Fibroblast of skin of right quadriceps (primary cell): ENCODE measurements at places on chromosomes 3 and 15.

GRCh38 chr3:179068779-179069530 lies 2.7 kb downstream of the ZMAT3 start:
- peak; percentile 37 for DNase-seq

- DNase-seq, result no peak
Observed at GRCh38 chr15:89822026-89822425, 7.4 kb upstream of the ANPEP start.

DNA sequence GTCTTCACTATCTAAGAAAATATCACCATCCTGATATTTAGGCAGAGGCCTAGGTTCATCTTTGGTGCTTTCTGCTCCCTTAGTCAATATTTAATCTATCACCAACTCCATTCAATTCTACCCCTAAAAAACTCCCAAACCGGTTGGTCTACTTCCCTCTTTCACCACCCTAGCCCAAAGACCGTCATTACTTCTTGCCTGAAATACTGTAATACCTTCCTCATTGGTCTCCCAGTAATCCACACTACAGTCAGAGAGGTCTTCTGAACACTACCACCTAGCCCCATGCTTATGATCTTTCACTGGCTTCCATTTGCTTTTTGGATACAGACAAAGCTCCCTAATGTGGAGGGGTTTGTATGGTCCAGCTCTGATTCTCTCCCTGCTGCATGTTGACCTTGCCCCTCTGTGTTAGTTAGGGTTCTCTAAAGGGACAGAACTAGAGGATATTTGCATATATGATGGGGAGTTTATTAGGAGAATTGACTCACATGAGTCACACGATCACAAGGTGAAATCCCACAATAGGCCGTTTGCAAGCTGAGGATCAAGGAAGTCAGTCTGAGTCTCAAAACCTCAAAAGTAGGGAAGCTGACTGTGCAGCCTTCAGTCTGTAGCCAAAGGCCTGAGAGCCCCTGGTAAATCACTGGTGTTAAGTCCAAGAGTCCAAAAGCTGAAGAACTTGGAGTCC lies 36.4 kb upstream of the ATP2C1 start:
- no peak for DNase-seq

GRCh38 chr15:100648951-100649350 lies 46.6 kb downstream of the ASB7 start:
- no peak for DNase-seq

- DNase-seq, result no peak
Observed at GRCh38 chr3:196691386-196691785, 20.7 kb downstream of the CEP19 start.

DNA sequence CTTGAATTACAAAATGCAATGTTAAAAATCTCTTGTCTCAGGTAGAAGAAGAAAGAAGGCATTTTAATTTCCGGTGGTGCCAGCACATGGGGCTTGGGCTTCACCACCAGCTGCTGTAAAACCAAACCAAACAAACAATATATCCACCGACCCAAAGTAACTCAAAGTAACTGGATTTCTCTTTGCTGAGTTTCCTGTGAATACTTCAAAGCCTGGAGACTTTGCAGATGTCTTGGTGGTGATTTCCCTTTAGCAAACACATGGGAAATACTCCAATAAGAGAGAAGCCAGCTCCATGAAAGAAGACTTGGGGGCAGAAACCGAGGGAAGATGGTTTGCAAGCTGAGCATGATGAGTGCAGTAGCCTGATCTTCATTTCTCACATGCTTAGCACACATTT lies 62.6 kb downstream of the EIF4E3 start:
- DNase-seq, result no peak

GRCh38 chr15:51973775-51974174 lies 2.2 kb upstream of the LEO1 start:
- DNase-seq, result no peak

- peak; percentile 56 for DNase-seq
Observed at GRCh38 chr3:172259111-172259541, 189.1 kb downstream of the GHSR start.

DNA sequence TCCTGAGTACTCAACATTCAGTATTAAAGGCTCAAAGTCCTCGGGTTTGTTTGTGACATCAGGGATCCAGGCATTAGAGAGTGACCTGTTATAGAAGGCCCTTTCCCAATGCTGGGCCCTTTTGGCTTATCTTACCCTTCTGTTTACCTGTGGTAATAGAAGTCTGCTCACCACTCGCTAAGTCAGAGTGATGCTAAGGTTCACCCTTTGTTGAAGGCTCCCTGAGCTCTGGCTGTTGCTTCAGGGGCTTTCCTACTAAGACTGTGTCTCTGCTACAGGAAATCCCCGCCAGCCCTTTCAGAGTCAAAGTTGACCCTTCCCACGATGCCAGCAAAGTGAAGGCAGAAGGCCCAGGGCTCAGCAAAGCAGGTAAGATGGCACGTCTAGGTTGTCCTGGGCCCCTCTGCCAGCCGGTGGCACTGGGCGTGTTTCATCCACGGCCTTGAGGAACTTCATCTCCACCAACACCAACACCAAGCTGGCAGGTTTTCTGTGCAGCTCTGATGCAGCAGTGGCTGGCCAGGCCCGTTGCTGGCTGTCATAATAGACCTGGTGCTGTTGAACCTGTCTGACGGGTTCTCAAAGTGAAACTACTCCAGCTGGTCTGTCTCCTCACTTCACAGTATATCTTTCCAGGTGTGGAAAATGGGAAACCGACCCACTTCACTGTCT lies 99.1 kb downstream of the DNASE1L3 start:
- no peak for DNase-seq

- peak; percentile 87 for DNase-seq
Observed at GRCh38 chr3:12990781-12991480, 82.3 kb downstream of the IQSEC1 start.

- peak; percentile 91 for DNase-seq
Observed at GRCh38 chr3:126858887-126859286, 124.0 kb upstream of the PLXNA1 start.

DNA sequence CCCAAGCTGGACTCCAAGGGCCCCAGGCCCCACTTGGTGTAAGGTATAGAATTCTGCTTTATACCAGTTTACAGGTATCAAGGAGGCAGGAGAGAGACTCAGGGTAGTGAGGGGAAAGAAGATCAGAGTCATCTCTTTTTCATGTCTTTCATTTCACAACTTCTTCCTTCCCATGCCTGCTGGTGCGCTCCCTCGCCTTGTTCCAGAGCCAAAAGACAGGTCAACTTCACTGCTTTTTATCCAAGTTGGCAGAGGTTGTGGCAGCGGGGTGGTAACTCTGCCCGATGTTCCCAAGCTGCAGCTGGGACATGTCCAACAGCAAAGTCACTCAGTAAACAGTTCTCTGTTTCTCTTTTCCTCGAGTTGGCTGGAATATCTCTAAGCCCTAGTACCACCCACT lies 86.3 kb upstream of the TCF12 start:
- DNase-seq, result no peak

- no peak for DNase-seq
Observed at GRCh38 chr3:26102376-26102775, 312.5 kb downstream of the OXSM start.

- DNase-seq, result peak; percentile 56
Observed at GRCh38 chr3:184485241-184485640, 76.3 kb upstream of the EPHB3 start.

- peak; percentile 30 for DNase-seq
Observed at GRCh38 chr3:72052841-72053409, 268.0 kb upstream of the PROK2 start.

GRCh38 chr15:69451951-69452691 lies 497 bp upstream of the RPLP1 start:
- peak; percentile 34 for DNase-seq

DNA sequence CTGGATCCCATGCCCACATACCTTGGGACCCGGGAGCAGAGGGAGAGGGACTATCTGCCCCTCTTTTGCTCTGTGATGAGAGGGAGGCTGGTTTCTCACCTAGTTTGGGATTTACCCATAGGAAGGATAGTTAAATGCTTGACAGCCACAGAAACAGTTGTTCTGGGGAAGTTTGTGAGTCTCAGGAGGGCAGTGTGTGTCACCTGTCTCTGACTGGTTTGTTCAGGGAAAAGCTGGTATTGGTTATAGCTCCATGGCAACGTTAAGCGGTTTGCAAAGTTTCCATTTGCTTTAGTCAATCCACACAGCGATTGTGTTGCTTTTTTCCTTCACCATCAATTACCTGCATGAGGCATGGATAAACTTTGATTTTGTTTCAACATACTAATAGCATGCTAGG lies 3.7 kb upstream of the TMED3 start:
- no peak for DNase-seq

DNA sequence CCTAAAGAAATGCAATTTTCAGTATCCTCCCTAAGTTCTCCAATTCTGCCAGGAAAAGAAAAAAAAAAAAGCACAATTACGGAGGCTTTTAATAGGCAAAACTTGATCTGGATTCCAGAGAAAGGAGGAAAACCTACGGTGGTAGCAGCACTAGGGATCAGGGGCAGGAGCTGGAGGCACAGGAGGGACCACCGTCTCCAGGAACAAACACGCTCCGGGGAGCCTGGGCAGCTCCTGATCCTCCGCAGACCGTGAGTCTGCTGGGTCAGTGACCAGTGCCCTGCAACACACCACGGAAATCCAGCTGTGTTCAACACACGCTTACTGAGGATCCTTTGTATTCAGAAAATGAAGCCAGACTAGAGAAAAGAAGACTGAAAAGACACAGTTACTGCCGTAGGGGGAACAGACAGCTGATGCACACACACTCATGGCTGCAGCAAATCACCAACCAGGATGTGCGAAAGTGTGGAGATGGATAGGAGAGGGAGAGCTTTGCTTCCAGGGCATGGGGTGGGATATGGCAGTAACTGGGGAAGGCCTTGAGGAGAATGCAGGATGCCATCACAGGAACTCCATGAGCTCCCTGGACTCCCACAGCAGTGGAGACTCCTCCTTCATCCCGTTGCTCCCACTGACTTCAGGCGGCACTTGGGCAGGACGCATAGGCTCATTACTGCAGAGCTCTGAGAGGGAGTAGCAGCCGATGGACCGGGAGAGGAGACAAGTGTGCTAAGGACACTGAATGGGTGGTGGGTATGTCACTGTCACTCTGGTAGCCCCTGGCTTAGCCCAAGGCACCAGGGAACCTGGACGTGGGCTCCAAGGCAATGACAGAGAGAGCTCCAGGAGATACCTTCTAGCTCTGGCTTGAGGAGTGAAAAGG lies 167.0 kb downstream of the ATP10A start:
- DNase-seq, result no peak

DNA sequence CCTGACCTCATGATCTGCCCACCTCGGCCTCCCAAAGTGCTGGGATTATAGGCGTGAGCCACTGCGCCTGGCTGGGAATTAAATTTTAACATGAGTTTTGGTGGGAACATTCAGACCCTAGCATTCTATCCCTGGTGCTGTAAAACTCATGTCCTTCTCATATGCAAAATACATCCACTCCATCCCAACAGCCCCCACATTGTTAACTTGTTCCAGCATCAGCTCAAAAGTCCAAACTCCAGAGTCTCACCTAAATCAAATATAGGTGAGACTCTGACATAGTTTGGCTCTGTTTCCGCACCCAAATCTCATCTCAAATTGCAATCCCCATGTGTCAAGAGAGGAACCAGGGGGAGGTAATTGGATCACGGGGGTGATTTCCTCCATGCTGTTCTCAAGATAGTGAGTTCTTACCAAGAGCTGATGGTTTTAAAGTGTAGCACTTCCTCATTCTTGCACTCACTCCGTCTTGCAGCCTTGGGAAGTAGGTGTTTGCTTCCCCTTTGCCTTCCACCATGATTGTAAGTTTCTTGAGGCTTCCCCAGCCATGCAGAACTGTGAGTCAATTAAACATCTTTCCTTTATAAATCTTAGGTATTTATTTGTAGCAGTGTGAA lies 96.2 kb upstream of the PLCL2 start:
- no peak for DNase-seq

- no peak for DNase-seq
Observed at GRCh38 chr3:139655909-139656595, 21.7 kb downstream of the NMNAT3 start.

GRCh38 chr3:99407257-99407656 lies 231.1 kb upstream of the COL8A1 start:
- DNase-seq, result peak; percentile 67

- no peak for DNase-seq
Observed at GRCh38 chr15:72271221-72271620, 1.1 kb downstream of the PARP6 start.

DNA sequence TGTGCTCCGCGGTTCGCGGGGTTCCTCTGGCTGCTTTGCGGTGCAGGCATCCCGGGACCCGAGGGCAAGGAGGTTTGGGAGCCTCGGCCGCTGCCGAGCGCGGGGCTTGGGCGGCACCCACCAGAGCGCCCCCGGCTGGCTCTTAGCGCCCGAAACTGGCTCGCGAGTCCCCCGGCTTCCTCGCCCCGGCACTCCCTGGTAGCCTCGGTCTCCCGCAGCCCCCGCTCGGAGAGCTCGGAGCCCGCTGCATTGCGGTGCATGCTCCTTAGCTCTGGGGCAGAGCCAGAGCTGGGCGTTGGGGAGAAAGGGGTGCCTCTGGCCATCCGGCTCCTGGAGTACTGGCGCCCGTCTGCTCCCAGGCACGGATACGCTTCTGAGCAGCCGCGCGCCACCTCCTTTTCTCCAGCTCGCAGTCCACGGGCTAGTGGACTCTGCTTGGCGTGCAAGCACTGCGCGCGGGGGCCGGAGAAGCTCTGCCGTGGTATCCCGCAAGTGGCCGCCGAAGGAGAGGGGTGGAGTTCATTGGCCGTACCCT lies 753 bp downstream of the EPHB1 start:
- peak; percentile 19 for DNase-seq

- peak; percentile 18 for DNase-seq
Observed at GRCh38 chr3:81692766-81693165, 68.7 kb downstream of the GBE1 start.
